Inflammatory macrophage treated with lipopolysaccharide for 1 hour (primary cell): ENCODE measurements at places on chromosomes 3 and 15.

DNA sequence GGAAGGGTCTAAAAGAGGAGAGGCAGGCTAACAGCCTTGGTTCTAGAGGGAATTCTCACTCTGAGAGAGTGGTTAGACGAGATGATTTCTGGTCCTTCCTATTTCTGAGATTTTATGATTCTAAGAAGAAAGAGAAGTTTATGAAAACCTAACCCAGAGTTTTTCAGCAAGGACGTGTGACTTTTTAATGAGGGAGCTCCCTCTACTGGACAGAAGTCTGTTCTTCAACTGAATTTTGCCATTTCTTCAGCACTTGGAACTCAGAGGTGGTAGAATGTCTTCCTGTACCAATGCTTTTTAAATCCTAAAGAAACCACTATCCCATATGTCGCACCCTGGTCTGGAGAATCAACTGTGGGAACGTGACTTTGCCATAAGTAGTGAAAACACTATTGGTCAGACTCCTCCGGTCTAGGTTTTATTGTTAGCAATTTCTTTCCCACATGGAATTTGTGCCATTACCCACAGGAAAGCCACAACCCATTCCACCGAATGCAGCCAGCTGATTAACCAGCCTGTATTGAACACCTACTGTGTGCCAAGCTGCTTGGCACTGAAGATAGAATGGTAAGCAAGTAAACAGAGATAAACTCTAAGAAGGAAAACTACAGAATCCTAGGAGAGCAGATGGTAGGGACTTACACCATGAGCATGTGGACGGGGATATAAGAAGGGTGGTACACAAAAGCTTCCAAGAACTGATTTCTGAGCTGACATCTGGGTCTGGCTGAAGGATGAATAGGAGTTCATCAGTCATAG, 199.5 kb upstream of the LMCD1 start:
- peak; percentile 17 for DNase-seq

- peak; percentile 48 for DNase-seq
Measured at GRCh38 chr3:141485641-141486495, 959 bp upstream of the RASA2 start.

GRCh38 chr3:24177201-24177600, 232.1 kb downstream of the NR1D2 start:
- no peak for DNase-seq

GRCh38 chr3:84444726-84445521, 513.9 kb upstream of the CADM2 start:
- DNase-seq: no peak

DNA sequence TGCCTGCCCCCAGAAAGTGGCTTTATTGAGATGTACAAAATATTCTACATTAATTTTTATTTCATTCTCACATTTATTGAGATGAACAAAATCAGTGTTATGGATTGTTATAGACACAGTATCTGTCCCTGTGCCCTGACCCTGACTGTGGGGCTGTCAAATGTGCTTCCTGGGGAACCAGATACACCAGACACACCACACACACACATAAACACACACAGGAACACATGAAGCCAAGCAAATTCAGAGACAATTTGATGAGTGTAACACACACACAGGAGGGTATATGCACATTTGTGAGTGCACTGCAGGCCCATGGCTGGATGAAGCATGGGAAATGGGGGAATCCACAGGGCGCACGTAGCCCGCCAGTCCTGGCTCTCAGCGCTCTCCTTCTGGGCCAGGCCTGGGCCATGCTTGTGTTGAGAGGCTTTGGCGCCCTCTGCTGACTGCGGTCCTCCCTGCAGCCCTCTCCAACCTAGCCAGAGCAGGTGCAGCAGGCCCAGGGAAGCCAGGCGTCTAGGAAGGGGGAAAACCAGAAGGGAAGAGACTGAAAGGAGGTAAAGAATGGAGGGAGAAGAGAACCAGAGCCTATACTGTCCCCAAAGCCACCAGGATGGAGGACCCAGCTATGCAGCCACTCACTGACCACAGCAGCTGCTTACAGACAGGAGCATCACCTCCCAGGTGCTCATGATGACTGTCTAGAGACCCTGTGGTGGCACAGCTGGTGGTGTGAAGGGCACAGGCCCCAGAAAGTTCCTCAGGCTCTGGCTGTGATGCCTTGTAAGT, 18.0 kb upstream of the LOXL1 start:
- peak; percentile 88 for DNase-seq

DNA sequence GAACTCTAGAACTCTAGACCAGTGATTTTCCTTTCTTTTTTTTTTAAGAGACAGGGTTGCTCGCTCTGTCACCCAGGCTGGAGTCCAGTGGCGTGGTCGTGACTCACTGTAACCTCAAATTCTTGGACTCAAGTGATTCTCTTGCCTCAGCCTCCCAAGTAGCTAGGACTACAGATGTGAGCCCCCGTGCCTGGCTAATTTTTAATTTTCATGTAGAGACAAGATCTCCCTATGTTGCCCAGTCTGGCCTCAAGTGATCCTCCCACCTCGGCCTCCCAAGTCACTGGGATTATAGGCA, 359.6 kb downstream of the SHQ1 start:
- DNase-seq: no peak

DNA sequence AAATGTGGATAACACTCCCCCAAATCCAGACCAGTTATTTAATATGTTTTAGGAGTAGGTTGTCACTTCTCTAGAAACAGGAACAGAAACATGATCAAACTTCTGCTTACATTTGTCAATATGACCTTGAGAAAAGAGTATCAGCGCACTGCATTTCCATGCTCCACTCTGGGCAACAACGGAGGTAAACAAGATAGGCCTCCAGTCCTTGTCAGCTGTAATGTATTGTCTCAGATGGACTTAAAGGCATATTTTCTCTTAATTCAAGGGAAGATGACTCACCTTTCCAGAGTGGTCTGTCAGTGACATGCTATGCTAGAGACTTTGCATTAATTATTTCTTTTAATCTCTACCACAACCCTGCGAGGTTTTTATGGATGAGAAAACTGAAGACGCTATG, 51.6 kb upstream of the TCF12 start:
- peak; percentile 11 for DNase-seq

GRCh38 chr3:51968170-51968775, 1.0 kb upstream of the PCBP4 start:
- no peak for DNase-seq
